Stimulated activated naive CD4-positive, alpha-beta T cell treated with Interleukin-2 at 50 U/mL for 16 hours (primary cell): ENCODE measurements at places on chromosomes 1 and 21.

DNA sequence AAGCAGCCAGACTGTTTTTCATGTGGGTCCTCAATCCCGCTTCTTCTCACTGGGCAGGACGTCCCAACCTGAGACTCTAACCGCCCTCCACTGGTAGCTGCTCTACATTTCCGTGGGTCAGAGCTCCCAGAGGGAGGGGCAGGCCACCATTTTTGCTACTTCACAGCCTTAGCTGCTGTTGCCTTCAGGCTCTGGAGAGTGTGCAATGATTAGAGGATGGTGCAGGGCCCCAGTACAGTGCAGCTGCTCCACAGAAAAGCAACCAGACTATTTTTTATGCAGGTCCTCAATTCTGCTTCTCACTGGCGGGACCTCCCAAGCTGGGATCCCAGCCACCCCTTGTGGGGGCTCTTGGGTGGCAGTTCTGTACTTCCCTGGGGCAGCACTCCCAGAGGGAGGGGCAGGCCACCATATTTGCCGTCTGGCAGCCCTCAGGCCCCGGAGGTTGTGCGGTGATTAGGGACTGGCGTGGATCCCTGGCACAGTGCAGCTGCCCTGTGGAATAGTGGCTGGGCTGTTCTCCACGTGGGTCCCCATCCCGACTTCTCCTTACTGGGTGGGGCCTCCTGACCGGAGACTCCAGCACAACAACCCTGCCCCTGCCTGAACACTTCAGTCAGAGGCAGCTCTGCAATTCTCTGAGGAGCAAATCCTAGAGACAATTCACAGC is 647.6 kb upstream of the PKN2 start:
- DNase-seq = no peak

DNA sequence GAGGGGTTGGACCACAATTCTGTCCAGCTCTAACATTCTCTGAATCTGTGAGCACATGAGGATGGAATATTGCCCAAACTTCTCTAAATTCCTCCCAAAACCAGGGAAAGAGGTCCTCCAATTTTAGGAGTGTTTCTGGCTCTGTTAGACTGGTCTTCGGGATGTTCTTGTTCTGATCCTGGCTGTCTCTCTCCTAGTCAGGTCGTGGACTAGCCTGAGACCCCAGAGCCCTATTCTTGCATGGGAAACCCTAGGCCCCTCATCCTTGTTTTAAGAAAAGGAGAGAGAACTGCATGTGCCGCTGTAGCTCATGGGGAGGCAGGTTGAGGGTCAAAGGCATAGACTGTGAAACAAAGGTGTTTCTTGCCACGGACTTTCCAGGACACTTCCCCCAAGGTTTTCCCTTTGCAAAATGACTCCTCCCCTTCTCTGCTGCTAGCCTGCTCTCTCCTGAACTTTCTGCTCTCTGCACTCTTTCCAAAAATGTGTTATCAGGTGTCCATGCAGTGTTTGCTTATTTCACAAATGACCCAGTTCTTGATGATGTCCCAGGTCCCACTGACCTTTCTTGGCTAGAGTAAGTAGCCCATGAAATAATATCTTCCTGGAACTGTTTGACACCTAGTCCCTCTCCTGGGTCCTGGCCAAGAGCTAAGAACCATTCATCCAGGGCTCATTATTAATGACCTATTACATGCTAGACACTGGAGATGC is 29.3 kb upstream of the RD3 start:
- DNase-seq = no peak

DNA sequence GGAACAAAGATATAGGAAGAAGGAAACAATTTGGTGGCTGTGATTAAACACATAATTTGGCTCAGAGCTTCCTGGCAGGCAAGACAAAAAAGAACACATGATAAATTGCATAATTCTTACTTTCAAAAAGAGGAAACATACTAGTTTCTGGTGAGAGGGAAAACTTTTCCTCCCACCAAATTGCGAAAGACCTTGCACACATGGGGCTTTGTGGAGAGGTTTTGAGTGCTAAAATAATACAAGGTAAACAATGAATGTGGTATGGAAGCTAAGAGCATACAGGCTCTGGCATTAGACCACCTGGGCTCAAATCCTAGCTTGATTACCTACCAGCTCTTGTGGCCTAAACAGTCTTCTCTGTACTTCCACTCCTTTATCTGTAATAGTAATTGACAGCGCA is 140.2 kb upstream of the HOOK1 start:
- no peak for DNase-seq

GRCh38 chr1:152756872-152757271 is 953 bp upstream of the KPRP start:
- no peak for DNase-seq

DNA sequence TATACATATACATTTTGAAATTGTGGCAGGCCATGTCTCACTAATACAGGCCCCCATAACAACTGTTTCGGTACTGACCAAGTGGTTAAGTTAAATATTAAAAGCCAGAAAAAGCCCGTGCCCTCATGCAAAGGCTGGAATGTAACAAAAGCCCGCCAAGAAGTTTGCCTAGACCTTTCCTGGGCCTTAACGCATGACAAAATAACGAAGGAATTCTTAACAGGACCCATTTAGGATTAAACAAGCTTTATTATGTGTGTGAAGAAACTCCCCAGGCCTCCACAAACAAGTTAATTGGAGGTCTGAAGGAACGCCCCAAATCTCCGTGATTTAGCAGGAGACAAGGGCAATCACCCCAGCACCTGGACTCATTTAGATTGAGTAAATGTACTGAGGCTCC is 42.4 kb downstream of the TNFSF4 start:
- DNase-seq = no peak

- no peak for DNase-seq
Observed at GRCh38 chr1:207302618-207303393, 18.7 kb upstream of the CD55 start.

DNA sequence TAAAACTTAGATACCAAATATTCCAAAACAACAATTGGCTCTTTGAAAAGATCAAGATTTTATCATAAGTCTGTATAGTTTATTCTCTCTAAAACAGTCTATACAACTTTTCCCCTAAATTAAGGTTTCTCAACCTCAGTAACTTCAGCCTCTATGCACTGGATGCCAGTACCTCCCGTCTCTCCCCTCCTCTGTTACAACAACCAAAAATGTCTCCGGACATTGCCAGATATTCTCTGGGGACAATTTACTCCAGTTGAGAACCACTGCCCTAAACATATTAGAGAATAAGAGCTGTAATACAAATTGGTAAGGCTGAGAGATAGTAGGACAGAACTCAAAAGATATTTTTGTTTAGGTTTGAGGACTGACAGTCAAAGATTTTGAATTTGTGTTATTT is 71.6 kb downstream of the TMEM200B start:
- no peak for DNase-seq

- DNase-seq = no peak
Observed at GRCh38 chr1:189657715-189658114, 819.9 kb downstream of the BRINP3 start.

DNA sequence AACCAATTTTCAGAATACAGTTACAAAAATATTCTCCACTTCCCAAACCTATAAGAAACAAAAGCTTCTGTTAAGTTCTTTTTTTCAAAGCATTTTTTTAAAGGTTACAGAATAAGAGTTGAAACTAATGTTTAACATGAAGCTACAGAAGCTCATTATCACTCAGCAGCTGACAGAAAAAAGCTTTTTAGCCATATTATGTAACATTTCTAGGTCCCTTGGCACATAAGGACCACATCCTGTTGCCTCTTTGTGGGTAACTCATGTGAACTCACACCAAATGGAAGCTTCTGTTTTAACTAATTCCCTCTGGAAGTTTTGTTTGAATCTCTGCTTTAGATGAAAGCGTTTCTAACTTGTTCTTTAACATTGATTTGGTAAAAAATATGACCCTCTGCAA is 242.5 kb upstream of the TMPRSS15 start:
- DNase-seq = no peak

DNA sequence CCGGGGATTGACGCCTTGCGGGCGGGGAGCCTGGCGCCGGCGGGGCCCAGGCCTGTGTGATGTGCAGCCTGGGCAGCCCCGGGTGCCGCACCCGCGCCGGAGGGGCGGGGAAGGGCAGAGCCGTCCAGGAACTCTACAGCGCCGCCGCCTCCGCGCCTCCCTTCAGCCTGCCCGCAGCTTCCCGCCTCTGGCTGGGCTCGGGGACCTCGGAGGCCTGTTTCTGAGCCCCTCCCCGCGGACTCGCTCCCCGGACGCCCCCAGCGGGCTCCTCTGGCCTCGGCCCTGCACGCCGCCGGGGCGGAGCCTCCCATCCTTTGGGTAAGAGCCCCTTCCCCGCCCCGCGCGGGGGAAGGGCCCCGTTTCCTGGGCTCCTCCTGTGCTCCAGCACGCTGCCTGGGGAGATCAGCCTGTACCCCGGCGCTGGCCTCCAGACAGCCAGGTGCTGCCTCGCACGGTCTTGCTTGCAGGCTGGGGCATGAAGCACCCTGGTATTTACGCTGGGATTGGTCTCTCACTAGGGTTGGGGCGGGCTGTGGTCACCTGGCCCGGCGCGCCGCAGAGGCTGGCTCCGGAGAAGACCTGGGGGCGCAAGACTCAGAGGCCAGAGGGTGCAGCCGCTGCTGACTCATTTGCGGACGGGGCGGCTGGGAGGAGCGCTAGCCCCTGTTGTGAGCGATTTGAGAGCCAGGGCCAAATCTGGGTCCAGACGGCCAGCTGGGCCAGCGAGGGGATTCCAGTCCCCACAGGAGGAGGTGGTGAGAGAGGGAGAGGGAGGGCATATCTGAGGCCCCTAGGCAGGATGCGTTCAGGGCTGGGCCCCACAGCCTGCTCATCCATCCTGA is 5.7 kb upstream of the ACOT11 start:
- peak; percentile 40 for DNase-seq

DNA sequence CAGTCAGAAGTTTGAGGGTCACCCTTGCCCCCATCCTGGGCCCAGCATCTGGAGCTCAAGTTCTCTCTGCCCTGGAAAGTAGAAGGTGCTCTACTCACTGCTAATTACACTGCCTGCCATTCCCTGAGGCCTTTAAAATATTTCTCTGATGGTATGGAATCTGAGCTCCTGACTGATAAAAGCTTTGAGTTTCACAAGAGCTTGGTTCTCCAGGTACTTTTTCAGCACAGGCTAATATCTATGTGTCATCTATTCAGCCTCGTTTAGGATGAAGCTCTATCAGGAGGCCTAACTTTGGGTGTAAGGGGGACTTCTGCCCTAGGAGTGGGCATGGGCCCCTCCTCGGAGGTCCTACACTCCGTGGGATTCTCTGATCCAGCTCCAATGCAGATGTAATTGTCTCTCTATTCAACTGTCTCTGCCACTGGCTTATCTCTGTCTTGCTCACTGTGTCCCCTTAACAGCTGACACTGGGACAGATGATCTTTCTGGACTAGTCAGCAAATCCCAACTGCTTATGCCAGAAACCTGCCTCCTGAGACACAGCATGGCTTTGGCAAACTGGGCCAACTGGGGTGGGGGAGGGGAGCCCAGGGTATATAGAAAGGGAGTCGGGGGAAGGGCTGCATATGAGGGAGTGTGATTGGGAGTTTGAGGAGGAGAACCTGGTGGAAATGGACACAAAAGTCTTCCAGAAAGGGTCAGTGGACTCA is 104.2 kb upstream of the GADD45A start:
- DNase-seq = no peak

DNA sequence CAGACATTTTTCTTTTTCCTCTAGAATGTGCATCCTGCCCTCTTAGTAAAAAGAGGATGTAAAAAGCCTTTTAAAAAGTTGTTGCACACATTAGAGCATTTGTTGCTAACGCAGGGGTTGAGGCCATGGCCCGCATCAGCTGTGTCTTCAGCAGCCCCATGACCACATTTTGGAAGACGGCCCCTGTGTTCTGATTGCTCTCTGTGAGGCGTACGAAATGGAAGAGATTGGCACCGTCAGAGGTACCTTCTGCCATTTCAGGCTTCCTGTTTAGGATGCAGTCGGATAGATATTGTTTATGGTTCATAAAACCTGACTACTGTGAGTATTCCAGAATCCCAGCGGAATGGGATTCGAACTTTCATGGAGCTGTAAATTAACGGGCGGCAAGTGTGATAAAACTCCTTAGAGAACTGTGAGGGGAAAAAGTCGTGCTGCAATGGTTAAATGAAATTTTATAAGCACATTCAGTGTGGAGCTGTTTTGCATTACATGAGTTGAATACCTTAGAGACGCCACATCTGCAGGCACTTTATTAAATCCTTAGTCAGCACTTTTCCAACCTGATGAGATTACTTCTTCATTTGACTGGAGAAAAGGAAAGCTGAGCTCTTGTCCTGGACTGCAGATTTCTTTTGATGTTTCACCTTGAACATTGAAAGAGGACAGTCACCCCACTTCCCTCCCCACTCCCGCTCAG is 273.9 kb downstream of the TM2D1 start:
- DNase-seq = no peak

DNA sequence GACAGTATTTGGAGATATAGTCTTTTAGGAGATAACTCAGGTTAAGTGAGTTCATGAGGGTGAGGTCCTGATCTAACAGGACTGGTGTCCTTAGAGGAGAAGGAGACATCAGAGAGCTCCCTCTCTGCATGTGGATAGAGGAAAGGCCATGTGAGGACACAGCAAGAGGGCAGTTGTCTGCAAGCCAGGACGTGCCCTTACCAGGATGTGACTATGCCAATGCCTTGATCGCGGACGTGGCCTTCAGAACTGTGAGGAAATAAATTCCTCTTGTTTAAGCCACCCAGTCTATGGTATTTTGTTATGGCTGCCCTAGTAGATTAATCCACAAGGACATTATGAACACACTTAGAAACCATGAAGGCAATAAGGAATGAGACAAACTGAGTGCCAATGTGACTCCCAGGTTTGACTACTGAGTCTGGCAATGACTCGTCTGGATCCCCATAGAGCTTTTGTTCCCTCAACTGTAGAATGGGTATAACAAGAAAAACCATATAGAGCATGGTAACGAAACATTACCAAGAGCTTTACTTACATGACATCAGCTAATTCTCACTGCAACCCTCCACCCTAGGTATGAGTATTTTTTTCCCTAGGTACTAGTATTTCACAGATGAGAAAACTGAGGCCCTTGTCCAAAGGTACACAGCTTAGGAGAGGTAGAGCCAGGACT is 6.5 kb downstream of the URB1 start:
- DNase-seq = no peak

DNA sequence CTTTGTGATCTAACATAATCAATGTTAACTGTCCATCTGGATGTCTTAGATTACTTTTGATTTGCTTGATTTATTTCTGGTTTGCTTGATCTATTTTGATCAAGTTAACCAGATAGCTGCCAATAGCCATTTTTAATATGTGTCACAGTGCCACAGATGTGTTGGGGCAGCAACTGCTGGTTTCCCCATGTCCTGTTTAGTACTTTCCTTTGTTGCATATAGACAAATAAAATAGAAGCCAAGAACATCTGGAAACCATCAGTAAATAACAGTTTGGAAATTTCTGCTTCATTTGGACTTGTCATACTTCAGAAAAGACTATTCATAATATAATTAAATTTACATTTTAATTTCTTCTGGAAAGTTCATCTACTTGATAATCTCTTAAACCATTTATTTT is 145.6 kb upstream of the C21orf91 start:
- DNase-seq = no peak

GRCh38 chr1:54949053-54949452 is 31.4 kb upstream of the TMEM61 start:
- DNase-seq = no peak

GRCh38 chr1:102191723-102192122 is 195.0 kb upstream of the OLFM3 start:
- DNase-seq = no peak
